Endodermal cell (in vitro differentiated cells): ENCODE measurements at places on chromosomes 13 and 19. TPM values are rescaled to one million over a fixed set of nuclear protein-coding genes. Genes with fewer than 3 reads are reported as not detected.

DNA sequence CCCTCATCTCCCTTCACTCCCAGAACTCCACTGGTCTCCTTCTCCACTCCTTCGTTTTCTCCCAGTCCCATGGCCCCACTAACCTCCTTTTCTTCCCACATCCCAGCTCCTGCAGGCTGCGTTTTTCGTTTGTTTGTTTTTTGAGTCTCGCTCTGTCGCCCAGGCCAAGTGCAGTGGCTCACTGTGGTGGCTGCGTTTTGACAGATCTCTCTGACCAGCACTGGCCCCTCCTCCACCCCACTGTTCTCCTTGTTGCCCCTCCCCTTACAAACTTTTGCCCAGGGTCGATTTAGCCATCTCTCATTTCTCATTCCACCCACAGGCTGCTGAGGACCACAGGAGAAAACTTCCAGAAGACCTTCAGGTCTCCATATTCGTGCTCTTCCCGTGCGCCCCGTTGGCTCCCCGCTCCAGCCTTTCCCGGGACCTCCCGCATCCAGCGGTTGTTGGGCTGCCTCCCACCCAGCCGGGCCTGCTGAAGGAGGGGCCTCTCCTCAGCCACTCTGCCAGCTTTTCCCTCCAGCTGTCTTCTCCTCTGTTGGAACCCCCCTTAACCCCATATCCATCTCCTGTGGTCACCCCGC is 40.6 kb upstream of the GJB6 start:
- no peak for DNase-seq

The VMAC gene
- 4.8 and 5.9 TPM in 2 replicates for total RNA-seq

DNA sequence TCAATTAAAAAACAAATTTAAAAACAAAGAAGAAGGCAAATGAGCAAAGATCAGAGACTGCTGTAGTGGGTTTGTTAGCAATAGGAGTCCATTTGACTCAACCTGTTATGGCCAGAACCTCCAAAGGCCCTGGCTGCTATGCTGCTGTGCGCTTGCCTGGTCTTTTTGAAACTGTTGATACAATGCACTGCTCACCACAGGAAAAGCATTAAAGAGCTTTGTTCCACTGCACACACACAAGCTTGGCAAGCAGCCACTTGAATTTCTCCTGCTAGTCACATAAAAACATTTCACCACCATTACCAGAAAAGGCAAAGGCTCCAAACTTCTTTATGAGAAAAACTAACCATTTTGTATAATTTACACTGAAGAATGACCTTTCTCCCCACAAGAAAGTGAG is 132.2 kb downstream of the FREM2 start:
- DNase-seq, result no peak

The HRC gene
- total RNA-seq, result 0.57 and 0.79 TPM in 2 replicates

The LENG9 gene
- total RNA-seq, result 2.2 and 2.5 TPM in 2 replicates

- no peak for DNase-seq
These were observed 6.8 kb downstream of the ATP8A2 start for GRCh38 chr13:25378528-25378927.

The AMER2 gene
- 0.06 to 0.07 TPM (median 0.07 TPM) in 3 replicates for total RNA-seq

DNA sequence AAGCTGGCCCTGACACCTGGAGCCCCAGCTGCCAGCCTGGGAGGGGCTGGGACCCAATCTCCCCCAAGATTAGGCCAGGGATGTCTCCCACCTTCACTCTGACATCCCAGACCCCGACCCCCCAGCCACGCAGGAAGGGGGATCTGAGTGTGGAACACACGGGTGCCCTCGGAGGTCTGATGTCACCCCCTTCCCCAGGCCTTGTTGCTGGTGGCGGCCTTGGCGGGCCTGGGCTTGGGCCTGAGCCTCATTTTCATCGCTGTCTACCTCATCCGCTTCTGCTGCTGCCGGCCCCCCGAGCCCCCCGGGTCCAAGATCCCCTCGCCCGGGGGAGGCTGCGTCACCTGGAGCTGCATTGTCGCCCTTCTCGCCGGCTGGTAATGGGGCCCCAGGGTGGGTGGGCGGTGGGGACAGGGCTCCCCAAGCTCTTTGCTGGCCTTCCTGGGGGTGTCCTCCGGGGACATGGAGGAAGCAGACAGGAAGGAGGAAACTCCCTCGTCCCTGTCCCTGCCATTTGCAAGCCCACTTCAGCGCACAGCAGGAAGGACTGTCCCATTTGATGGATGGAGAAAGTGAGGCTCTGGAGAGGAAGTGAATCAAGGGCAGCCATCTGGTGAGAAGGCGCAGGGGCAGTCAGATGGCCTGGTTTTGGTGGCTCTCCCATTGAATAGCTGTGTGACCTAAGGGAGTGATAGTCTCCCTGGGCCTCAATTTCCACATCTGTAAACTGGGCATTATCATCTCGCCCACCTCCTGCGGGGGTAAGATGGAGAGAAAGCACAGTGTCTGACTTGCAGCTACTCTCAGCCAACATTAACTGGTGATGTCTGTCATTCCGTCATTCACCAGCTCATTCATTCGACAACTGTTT is 3.9 kb downstream of the TTYH1 start:
- no peak for DNase-seq

The NCLN gene
- 50.3 to 80.6 TPM (median 75.8 TPM) in 3 replicates for total RNA-seq

The ADGRE1 gene
- total RNA-seq, result not detected in 2 replicates

DNA sequence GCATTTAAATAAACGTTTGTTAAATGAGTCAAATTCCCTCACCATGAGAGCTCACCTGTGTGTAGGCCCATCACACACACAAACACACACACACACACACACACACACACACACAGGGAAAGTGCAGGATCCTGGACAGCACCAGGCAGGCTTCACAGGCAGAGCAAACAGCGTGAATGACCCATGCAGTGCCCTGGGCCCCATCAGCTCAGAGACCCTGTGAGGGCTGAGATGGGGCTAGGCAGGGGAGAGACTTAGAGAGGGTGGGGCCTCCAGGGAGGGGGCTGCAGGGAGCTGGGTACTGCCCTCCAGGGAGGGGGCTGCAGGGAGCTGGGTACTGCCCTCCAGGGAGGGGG is 8.5 kb upstream of the CEACAM5 start:
- peak; percentile 38 for DNase-seq

DNA sequence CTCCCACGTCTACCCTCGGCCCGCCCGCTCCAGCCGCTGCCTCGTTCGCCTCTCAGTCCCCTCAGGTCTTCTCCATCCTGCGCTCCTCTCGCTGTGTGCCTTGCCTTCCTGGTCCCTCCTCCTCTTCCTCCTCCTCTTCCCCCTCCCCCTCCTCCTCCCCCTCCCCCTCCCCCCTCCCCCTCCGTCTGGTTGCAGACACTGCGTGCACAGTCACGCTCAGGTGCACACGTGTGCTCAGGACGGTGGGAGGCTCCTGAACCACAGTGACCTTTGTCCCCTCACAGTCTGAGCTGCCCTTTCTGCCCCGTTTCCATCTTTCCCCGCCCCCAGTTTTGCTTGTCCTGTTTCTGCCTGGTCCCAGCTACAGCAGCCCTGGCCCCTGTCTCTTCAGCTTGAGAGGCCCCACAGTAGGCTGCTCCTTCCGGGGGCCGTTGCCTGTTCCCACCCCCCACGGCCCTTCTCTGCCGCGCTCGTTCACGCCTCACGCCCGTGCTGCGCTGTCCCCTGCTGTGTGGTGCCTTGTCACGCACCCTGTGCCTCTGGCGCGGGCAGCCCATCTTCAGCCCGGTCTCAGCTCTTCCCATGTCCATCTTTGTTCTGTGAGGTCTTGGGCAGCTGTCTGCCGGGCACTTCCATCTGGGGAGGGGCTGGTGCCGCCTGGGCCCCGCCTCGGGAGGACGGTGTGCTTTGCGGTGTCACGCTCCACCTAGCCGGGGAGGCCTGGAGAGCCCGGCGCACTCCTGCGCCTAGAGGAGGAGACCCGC is 13.8 kb upstream of the RPS15 start:
- DNase-seq, result no peak

The UNC13A gene
- 5.4 to 6.7 TPM (median 5.6 TPM) in 3 replicates for total RNA-seq

DNA sequence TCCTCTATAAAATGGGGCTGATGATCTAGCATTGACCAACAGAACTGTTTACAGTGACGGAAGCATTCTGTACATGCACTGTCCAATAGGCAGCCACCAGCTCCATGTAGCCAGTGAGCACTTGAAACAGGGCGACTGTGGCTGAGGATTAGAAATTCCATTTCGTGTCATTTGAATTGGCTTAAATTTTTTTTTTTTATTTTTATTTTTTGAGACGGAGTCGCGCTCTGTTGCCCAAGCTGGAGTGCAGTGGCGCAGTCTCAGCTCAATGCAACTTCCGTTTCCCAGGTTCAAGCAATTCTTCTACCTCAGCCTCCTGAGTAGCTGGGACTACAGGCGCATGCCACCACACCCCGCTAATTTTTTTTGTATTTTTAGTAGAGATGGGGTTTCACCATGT is 3.0 kb downstream of the PRKCG start:
- no peak for DNase-seq

DNA sequence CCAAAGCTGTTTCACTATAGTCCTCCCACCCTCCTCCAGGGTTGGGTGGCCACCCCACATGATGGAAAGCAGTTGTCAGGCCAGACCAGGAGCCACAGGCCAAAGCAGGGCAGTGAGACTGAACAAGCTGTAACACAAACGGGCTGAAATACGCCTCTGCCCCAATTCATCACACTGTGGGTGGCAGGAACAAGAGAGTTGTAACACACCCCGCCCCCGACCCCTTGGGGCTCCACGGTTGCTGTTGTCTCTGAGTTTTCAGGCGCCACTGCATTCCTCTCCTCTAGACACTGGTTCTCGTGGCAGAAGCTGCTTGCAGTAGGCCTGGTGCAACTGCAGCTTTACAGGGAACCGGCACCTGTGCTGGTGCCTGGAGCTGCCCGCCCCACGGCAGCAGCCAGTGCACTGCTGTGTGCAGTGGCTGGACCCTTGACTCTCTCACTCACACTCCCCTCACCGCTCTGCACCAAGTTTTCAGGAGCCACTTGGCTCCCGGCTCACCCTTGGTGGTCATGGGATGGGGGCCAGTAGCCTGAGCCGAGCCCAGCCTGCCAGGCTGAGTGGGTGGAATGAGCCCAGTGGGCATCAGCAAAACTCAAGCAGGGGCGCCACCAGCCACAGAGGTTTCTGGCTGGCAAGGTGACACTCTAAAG is 1314.5 kb upstream of the MIR17HG start:
- peak; percentile 47 for DNase-seq

The S1PR4 gene
- not detected in 3 replicates for total RNA-seq

GRCh38 chr13:65653613-65654012 is 1576.5 kb downstream of the PCDH9 start:
- DNase-seq, result no peak

The TEX29 gene
- total RNA-seq, result 0.47 TPM in 1 of 2 replicates, not detected in the other

DNA sequence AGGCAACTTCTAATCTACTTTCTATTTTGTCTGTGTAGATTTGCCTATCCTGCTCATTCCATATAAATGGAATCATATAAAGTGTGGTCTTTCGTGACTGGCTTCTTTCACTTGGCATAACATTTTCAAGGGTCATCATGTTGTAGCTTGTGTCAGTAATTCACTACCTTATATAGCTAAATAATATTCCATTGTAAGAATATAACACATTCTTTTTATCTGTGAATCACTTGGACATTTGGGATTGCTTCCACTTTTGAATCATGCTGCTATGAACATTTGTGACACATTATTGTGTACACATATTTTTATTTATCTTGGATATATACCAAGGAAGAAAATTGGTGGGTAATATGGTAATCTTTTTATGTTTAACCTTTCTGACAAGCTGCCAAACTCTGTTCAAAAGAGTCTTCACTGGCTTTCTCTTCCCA is 89.0 kb upstream of the CSNK1A1L start:
- no peak for DNase-seq

The DNAJC15 gene
- 29.7 to 70.1 TPM (median 30.8 TPM) in 3 replicates for total RNA-seq

The ZFP36 gene
- 23.4 to 59.5 TPM (median 24.4 TPM) in 3 replicates for total RNA-seq

DNA sequence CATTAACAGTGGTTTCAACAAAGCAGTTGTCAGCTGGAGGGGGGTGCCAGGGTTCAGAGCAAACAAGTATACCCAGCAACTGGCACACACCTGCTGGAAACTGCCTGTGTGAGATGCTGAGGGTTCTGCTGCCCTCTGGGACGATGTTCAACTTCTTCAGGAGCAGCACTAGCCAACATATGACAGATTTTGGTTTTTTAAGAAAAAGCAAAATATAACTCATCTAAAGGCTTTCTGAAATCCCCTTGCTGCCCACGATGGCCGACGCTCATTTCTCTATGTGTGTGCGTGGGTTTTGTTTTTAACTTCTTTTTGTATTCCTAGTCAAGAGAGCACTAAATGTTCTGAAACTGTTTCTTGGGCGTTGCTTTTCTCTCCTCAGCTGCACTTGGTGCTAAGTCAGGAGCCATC is 79.9 kb downstream of the MRPL57 start:
- no peak for DNase-seq

DNA sequence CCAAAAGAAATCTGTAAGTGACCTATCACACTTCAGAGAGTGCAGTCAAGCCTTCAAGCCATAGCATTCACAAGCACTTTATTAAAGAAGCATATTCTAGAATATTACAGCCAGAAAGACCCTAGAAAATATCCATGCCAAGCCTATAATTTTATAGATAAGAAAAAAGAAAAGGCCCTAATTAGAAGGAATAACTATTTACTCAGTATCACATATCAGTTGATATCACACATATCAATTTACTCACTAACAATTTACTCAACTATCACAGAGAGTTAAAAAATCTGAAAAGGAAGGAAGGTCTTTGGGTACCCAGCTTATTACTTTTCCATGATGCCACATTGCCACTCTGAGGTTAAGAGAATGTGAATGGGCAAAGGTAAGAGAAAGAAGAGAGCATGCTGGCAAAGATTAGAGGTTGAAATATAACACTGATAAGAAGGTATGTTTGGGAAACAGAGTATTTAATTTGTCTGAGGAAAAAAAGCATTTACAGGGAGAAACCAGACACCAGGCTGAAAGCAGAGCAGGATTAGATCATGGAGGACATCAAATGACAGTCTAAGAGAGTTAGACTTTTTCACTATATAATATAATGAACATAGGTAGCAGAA is 186.2 kb downstream of the VWA8 start:
- no peak for DNase-seq

The ADGRE3 gene
- total RNA-seq, result not detected in 2 replicates

GRCh38 chr19:7153022-7153421 is 83.5 kb downstream of the ZNF557 start:
- DNase-seq, result no peak

- no peak for DNase-seq
These were observed 524.7 kb downstream of the GPC5 start for GRCh38 chr13:91922969-91923592.

The SLC25A41 gene
- total RNA-seq, result 0.16 and 0.46 TPM in 2 replicates

DNA sequence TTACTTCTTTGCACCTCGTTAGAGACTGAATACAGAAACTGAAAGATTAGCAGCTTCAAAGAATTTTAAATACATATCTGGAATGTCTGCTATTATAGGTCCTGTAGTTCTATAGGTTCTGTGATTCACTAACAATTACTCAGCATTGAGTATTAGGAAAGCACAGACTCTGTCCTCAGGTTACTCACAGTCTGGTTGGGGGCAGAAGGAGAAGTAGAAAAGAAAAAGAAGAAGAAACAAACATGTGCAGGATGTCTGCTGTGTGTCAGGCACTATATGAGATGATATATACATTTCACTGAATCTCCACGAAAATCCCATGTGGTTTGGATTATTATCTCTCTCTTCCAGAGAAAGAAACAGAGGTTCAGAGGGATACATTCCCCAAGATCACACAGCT is 40.1 kb downstream of the SERTM1 start:
- DNase-seq, result no peak

- peak; percentile 58 for DNase-seq
These were observed 6.3 kb upstream of the JUNB start for GRCh38 chr19:12784871-12785430.

The STOML3 gene
- total RNA-seq, result not detected in 3 replicates

- DNase-seq, result peak; percentile 100
These were observed 14.0 kb upstream of the GPR4 start for GRCh38 chr19:45615795-45616703.
